ENCODE measurements at places on chromosomes 5 and 9.

- DNase-seq, result no peak
Measured at GRCh38 chr5:109177227-109177626, 232.5 kb downstream of the PJA2 start.

GRCh38 chr5:102628441-102629175, 126.5 kb upstream of the PAM start:
- no peak for DNase-seq

DNA sequence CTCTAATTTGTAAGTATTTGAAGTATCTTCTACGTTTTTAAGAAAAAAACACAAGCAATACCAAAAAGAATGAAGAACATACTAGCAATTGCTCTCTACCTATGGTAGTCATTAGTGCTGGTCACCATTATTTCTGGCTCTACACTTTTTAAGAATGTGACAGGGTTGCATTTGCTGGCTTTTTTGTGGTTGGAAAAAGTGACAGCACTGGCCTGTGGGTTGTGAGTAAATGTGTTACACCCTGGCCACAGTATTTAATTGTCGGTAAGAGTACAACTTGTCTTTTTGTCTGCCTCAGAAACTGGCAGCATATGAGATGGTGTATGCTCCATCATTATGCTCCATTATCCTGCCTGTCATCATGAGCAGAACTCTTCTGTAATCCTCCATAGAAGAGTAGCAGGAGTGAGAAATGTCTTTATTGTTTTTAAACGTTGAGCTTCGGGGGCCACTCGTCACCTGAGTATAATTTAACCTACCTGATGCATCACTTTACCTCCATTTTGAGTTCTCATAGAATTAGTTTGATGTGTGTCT, 449.8 kb downstream of the ISL1 start:
- DNase-seq, result no peak

DNA sequence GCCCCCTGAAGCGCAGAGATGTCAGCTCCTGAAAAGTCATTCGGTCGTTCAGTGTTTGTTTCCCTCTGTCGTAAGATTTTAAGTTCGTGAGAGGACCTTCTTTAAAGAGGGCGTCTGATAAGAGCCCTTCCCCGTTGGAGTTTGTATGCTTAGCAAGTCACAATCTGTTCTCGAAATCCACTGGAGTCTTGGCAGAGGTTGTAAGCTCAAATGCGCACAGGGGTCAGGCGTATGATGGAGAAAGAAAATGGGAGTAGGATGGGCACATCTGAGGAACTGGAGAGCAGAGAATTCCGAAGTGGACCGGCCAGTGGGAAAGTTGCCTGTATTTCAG, 710 bp downstream of the HSD17B4 start:
- no peak for DNase-seq

Data from activated gamma-delta T cell treated with Interleukin-2 at 50 U/mL for 16 hours (primary cell).